ENCODE measurements at places on chromosomes 6 and 20.

DNA sequence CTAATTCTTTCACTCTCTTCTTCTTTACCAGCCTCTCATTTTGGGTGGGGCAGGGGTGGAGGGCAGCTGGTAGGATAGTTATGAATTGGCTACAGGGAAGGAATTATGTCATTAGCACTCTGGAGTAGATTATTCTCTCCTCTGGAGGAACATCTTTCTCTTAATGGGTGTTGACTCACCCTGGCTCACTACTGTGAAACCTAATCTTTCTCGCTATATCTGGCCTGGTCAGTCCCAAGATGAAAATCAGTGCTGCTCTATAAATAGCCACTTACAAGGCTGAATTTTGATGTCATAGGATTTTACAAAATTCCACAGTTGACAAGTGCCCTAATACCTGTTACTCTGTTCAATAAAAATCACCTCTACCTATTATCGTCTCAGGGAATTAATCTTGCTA is 151.3 kb downstream of the COL9A1 start:
- no peak for DNase-seq

DNA sequence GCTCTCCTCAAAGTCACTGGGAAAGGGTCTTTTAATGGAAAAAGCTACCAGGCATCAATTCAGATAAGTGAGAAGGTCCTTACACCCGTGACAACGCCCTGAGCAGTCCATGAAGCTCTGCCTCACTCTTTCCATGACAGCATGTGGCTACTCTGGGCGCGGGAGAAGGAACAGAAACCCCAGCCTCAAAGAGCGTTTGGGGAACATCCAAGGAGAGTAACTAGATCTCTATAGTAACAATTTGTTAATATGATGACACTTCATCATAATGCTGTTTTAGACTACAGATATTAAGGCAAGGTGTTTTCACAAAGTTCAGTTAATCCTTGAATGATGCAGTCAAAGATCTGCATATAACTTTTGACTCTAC is 55.2 kb downstream of the KIF6 start:
- DNase-seq: no peak

GRCh38 chr6:11387707-11388430 is 149.7 kb upstream of the TMEM170B start:
- no peak for DNase-seq

GRCh38 chr6:134549854-134550253 is 231.9 kb upstream of the SGK1 start:
- DNase-seq: no peak

DNA sequence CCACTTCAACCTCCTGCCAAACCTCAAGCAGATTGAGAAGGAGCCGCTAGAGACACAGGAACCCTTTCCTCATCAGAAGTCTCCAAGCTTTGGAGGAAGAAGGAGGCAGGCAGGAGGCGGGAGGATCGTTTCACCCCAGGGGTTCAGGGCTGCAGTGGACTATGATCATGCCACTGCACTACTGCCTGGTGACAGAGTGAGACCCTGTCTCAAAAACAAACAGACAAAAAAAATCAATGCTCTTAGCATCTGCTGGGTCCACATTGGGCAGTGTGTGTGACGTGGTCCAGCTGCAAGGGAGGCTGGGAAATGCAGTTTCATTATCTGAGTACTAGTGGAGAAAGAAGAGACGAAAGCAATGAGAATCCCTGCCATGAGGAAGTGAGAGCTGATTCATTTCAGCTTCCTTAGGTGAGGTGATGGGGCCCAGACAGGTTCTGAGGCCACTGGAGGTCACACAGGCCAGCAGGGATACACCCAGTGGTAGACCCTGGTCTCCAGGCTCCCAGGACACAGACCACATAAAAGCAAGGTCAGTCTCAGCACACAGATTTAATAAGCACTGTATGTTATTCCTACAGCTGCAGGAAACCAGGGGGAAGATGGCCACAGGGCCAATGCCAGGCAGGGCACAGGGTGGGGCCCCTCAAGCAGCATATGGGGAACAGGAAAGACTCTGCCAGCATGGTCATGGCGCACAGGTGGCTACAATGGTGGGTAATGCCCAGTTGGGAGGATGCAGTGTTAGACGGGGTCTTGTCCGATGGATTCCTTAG is 4.3 kb downstream of the GFRA4 start:
- DNase-seq: no peak

- DNase-seq: no peak
Observed at GRCh38 chr6:63872233-63872632, 236.6 kb downstream of the PHF3 start.

Measured in RCC 7860 (cell line).